T-helper 2 cell (primary cell): ENCODE measurements at places on chromosomes 2 and 18.

GRCh38 chr2:53498210-53498609, 269.4 kb upstream of the CHAC2 start:
- no peak for DNase-seq

DNA sequence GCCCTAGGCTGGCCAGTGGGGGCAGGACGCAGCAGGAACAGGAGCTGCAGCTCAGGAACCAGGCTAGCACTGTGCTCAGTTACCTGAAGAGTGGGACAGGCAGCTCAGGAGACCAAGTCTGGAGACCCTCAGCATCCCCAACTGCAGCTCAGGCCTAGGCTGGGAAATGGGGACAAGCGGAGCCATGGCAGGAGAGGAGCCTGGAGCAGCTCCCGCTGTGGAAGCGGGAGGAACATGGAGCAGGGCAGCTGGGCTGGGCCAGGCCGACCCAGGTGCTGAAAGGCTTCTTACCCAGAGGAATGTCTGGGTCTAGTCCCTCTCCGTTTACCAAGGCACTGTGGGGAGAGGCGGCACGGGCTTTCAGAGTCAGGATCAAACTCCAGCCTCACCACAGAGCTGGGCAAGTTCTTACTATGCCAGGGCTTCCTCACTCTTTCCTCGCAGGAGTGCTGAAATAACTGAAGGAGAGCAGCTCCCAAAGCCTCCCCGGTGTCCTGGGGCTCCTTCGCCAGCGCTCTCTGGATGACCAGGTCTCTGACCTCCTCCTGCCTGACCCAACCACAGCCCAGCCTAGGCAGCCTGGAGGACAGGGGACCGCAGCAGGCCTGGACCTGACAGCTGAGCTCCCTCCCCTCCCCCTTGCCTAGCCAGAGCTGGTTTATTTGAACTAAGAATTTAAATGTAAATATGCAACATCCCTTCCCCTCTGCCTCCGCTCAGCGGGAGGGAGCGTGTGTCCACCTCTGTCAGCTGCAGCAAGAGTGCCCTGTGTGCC, 247.8 kb upstream of the SIX2 start:
- no peak for DNase-seq

DNA sequence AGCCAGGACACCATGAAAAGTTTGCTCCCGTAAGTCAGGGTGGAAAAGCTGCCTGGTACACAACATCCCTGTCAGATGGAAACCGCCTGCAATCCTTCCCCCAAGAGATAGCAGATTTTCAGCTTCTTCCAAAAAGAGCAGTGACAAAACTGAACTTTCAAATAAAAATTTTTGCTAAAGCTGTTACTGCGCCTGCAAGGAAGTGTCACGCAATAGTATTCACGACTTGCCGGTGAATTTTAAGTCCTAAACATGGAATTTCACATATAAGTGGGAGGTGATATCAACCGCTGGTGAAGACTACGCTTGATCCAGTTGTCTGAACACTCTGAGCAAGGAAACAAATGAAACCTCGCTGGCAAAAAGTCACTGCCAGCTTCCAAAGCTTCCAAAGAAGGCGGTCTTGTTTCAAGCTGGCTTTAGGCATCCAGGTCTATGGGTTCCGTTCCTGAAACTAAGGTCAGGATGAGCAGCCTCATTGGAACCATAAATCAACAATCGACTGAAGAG, 2.8 kb downstream of the COL6A3 start:
- no peak for DNase-seq

- DNase-seq = no peak
These were observed 145.1 kb upstream of the ITGB6 start for GRCh38 chr2:160345071-160345764.

DNA sequence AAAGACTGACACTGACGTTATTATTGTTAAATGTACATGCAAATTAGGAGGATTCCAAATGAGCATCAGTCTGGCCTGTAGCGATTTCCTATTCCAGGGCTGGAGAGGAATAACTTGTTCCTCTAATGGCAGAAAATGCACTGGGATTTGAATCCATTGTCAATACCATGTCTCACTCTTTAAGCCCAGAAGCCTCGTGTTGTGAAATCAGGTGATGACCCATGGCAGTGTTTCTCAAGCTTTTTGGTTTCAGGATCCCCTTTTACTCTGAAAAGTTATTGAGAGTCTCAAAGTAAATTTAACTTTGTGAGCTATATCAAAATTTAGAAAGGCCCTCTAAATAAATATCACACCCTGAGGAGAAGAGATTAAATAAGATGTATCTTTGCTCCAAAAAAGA, 279.2 kb downstream of the GALR1 start:
- DNase-seq = no peak
